Kidney tubule cell (primary cell): ENCODE measurements at places on chromosomes 11 and 22.

GRCh38 chr11:47186076-47186699 lies at the start of gene PACSIN3:
Gene PACSIN3 (minus strand): TSS chr11:47186434. CDS start chr11:47182727, 3,707 bp downstream.
- peak; percentile 56 for DNase-seq

DNA sequence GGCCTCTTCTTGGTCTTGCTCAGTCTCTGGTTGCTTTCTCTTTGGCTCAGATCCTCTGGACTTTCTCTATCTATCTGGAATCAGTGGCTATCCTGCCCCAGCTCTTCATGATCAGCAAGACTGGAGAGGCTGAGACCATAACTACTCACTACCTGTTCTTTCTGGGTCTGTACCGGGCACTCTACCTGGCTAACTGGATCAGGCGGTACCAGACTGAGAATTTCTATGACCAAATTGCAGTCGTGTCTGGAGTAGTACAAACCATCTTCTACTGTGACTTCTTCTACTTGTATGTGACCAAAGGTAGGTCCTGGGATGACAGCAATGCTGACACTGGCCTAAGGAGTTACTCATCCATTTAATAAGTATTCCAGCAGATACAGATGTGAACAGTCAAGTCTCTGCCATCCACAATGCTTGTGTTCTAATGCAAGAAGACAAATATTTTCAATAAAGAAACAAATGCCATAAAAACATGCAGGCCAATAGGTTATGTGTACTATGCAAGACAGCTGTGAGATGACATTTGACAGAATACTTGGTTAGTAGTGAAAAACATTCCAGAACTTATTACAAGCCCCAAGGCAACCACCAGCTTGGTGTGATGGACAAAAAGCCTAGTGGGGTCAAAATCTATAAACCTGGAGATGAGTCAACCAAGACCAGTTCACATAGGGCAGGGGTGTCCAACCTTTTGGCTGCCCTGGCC lies 13.4 kb downstream of the KDELR3 start:
- peak; percentile 25 for DNase-seq

DNA sequence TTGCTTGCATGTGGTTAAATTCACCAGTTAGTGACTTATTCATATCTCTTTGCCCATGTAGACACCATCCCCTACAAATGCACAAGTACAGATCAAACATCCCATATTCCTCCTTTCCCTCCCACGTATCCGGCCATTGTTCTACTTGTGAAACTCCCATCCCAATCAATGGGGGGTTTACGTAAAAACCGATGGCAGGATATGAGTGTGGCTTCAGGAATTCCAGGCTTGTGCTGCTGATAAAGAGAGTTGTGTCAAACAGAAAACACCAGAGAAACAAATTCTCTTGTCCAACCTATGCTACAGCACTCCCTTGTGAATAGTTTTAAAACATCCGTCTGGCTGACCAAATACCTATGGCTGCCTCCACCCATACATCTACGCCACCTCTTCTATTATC lies 15.5 kb downstream of the FLI1 start:
- peak; percentile 35 for DNase-seq

DNA sequence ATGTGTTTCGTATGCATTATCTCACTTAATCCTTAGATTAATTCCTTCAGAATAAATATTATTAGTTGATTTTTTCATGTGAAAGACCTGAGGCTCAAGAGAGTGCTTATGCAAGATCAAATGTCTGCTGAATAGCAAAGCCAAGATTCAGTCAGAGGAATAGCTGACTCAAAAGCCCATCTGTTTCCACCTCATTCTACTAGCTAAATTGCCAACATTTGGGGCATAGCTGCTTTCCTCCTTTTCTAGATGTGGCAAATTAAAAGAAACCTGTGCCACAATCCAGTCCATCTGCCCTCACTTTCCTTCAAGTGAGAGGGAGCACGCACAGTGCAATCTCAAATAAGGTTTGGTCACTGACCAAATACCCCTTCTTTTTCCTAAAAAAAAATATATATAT lies 121.1 kb downstream of the PAX6 start:
- no peak for DNase-seq

DNA sequence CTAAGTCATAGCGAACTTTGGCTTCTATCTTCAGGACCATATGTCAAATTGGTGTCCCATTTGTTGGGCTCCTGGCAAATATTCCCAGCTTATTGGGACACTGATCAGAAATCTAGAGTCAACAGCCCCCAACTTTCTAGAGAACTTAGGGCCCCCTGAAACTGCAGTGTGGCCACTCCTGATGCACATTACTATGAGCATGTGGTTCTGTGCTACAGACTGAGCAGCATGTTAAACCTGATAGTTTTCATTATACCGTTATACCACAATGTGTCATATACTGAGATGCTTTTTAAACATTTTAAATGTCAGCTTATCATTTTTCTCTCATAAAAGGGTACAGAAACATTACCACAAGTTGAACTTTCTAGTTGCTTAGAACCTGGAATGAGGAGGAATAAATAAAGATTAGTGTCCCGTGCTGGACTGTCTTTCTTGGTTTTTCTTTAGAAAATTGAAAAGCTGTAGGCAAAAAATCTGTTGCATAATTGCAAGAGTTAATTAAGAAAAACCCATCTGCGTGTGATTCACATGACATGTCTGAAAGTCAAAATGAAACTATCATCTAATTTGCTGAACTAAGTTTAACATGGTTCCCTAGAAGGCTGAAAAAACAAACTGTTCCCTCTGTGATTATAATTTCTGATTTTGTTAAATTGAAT lies 16.4 kb upstream of the CTSC start:
- DNase-seq = no peak

GRCh38 chr22:46465793-46466192 lies 71.6 kb downstream of the CELSR1 start:
- peak; percentile 13 for DNase-seq

- DNase-seq = no peak
Observed at GRCh38 chr11:105910095-105910715, 111.8 kb downstream of the MSANTD4 start.

DNA sequence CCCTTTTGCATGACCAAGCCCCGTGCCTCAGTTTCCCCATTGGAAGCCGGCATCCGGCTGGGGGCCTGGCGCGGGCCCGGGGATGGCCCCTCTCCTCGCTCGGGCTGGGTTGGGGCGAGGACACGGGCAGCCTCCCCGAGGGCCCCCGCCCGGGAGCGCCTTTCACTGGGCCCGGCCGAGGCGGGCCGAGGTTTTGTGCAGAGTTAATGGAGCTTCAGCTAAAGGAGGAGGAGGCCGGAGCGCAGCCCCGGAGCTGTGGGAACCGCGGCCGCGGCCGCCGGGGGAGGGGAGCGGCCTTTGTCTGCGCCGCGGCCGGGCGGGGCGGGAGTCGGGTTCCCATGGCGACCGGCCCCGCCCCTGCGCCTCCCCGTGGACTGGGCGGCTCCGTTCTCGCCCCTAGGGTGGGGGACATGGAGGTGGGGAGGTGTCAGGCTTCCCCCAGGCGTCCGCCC lies 1.4 kb upstream of the MAPK11 start:
- DNase-seq = peak; percentile 66

GRCh38 chr22:28904211-28904896 lies 21.0 kb downstream of the ZNRF3 start:
- DNase-seq = peak; percentile 36

DNA sequence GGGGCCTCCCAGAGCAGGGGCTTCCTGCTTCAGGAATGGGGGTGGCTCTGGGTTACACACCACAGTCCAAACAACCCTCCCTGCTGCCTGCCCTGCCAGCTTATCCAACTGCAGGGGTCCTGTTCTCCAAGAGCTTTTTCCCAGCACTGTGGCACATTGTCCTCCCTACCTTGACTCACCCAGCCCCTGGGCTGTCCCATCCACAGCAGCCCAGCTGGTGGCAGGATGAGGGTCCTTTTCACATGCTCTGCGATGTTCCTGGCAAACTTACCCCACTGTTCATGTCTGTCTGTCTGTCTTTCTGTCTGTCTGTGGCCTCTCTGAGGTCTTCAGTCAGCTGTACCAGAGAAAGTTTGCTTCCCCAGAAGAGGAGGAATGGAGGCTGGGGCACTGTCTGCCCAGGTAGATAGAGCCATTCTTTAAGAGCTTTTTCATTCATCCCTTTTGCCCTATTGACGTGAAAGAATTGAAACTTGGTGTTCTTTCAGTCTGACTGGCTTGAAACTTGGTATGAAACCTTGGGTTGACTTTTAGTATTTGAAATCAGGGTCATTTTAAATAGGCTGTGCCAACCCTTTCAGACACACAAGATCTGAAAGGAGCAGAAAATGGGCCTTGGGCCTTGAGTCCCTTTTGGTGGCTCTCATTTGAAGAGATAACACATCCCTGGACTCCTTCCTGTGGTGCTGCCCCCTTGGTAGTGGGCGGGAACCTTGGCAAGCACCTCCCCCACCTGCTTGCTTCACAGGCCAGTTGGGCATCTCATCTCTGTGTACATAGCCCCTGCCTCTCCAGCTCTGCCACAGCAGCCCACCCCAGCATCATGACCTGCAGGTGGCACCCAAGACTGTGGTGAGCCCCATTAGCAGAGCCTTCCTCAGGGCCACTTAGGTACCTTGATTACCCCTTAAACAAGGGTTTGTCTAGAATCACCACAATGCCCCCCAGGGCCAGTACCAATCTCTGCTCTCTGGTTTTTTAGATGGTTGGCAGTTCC lies 74.6 kb upstream of the SUSD2 start:
- DNase-seq = no peak

GRCh38 chr11:43200031-43200430 lies 111.8 kb upstream of the API5 start:
- no peak for DNase-seq

GRCh38 chr11:115930291-115930690 lies 426.1 kb upstream of the CADM1 start:
- no peak for DNase-seq

DNA sequence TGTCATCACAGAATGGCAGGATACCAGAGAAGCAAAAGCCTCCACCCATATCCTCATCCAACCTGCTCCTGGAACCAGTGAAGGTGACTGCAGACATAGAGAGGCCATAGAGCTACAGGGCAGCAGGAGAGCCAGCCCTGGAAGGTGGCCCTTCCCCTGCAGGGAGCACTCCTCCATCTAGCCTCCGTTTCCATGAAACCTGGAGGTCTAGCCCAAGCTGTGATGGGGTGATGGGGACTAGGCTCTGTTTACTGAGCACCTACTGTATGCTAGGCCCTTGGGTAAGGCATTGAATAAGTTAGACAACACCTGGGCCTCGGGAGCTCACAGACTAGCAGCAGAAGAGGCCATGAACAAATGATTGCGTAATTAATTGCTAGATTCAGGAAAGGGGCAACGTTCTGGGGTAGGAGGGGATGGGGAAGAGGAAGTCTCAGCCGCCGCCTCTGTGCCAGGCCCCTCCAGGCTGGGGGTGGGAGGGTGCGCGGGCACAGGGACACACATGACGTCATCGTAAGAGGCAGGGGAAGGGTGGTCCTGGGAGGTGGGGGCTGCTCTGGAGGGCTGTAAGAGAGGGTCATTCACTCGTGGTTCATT lies 784 bp upstream of the SYNGR1 start:
- DNase-seq = no peak

DNA sequence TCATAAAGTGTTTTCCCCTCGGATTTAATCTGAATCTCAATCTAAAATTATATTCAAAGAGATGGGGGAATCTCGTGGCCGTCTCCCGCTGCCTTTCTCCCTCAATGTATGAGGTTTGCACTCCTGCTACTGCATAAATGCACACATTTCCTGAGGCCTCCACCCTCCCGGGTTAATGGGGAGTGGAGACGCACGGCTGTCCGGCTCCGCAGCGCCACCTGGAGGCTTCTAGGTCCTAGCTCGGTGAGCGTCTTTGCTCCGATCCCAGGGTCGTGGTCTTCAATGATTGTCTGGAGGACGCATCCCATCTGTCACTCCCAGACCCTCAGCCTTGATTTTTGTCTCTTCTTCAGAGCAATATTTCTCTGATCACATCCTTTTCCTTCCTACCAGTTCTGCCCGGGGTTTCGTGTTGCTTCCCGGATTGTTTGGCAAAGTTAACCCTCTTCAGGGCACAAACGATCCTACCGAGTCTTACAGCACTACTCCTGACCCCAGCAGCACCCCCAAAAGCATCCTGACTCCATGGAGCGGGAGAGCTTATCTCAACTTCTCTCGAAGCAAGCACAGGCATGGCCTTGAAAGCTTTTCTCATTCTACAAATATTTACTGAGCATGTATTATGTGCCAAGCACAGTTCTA lies at the start of gene LMO1:
LMO1 (minus strand) TSS at position 110 of the 642 bp plus-strand sequence. CDS start 516 bp downstream, outside the sequence.
- peak; percentile 73 for DNase-seq

- no peak for DNase-seq
Observed at GRCh38 chr22:39480557-39480956, 21.5 kb upstream of the MIEF1 start.

GRCh38 chr11:95520369-95521132 lies 269.0 kb downstream of the FAM76B start:
- DNase-seq = peak; percentile 82

DNA sequence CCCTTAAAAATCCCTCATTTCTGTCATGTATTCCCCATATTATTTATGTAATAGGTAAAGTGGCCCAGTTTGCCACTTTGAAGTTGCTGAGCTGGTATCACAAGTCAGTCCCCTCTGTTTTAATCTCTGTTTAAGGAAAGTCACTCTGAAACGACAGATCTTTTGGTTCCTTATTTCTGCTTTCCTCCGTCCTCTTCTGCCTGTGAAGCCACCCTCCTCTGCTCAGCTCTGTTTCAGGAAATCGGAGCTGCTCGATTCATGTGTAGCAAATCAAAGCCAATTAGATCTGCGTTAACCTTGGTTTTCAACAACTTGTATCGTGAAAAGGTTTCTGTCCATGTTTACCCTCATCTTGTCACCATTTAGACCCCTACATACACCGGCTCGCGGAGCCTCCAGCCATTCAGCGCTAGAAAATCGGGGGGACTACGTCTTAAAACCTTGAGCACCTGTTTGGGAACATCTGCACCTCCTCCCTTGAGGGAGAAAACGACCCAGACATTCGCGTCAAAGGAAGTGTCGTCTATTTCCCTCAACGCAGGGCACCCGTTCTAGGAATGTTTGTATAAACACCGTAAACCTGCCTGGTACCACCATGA lies 576 bp upstream of the SC5D start:
- no peak for DNase-seq

- DNase-seq = no peak
Observed at GRCh38 chr11:1308743-1309497, 512 bp downstream of the TOLLIP start.
